DMS79 treated with DMSO at 0.1 percent for 48 hours (cell line): ENCODE measurements at places on chromosomes 4 and X.

GRCh38 chrX:17608888-17609287, 128.4 kb upstream of the SCML1 start:
- DNase-seq: peak; percentile 23

GRCh38 chr4:38179690-38180377, 219.6 kb downstream of the PTTG2 start:
- peak; percentile 12 for DNase-seq

DNA sequence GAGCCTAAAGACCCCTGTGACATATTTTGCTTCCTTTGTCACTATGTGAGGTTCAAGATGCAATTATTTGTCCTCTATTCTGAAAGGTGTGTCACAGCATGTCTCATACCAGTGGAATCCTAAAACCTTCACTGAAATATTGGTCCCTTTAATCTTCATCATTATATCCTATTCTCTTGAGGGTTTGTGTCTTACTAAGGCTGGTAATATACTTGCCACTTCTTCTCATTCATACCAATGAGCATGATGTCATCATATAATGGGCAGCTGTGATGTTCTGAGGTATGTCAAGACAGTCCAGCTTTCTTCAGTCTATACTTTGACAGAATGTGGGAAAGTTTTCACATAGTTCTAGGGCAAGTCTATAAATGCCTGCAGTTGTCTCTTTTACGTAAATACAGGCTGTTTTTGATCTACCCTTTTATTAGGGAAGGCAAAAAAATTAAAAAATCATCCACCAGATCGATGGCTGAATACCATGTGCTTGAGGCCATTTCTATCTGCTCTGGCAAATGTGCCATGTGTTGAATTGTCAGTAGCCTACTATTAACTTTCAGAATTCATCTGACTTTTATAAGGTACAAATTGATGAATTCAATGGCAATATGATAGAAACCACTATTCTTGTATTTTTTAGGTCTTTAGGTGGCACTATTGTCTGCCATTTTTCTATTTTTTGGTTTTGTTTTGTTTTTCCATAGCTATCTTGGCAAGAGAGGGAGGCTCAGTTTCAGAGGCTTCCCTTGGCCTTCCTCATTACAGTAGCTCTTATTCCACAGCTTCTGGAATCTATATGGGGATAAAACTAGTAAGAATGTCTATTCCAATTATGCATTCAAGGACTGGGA, 209.0 kb downstream of the PPARGC1A start:
- DNase-seq: no peak

GRCh38 chr4:27407616-27408015, 547.0 kb downstream of the STIM2 start:
- no peak for DNase-seq
